ENCODE measurements at places on chromosomes 11 and 22.

- DNase-seq: no peak
Measured at GRCh38 chr11:113928311-113928710, 23.7 kb downstream of the HTR3B start.

- no peak for DNase-seq
Measured at GRCh38 chr11:110874437-110875030, 162.3 kb upstream of the ARHGAP20 start.

DNA sequence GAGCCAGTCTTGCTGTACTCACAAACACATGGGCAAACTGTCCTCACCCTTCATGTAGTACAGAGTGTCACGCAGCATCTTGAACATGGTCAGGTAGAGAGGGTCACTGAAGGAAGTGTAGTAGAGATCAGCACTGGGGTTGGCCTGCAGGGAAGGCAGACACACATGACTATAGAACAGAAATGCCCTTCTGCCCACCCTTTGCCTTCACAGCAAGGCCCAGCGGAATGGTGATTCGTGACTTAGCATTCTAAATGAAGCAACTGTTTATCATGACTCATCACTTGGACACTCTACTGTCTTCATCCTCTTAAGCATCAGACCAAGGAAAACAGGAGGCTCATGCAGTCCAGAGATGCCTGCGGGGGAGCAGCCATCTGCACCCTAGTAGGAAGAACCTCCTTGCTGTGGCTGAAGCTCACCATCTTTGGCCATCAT is 33.4 kb downstream of the SERPIND1 start:
- no peak for DNase-seq

- DNase-seq: no peak
Measured at GRCh38 chr11:5291207-5291838, 10.4 kb downstream of the OR51B4 start.

GRCh38 chr11:23755076-23755475 is 741.8 kb upstream of the LUZP2 start:
- no peak for DNase-seq

- no peak for DNase-seq
Measured at GRCh38 chr11:132579136-132579535, 953.2 kb downstream of the OPCML start.

DNA sequence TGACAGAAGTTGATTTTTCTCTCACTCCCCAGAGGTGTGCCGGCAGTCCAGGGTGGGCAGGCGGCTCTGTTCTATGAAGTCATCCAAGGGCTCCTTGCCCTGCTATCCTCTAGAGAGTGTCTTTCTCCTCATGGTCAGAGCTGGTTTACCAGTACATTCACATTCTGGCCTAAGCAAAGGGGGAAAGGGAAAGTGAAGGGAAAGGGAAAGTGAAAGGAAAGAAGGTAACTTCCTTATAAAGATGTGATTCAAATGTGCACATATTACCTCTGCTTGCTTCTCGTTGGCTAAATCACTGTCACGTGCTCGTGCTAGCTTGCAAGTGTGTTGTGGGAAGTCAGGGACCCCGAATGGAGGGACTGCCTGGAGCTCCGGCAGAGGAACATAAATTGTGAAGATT is 2.9 kb upstream of the HTATIP2 start:
- DNase-seq: no peak
